ENCODE measurements at places on chromosomes 11 and 22.
A peak's percentile ranks its signal among the peaks of the same experiment; 100 is the strongest.

DNA sequence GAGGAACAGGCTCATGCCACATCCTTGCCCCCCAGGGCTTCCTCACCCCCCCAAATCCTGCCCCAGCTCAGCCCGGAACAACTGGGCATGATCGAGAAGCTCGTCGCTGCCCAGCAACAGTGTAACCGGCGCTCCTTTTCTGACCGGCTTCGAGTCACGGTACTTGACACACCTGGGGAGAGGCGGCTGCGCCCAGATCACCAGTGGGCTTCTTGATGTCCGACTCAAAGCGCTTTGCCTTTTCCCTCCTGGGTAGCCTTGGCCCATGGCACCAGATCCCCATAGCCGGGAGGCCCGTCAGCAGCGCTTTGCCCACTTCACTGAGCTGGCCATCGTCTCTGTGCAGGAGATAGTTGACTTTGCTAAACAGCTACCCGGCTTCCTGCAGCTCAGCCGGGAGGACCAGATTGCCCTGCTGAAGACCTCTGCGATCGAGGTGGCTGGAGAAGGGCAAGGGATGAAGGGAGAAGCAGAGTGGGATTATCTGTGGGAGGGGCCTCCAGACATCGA is 3.5 kb downstream of the NR1H3 start:
- no peak for DNase-seq

DNA sequence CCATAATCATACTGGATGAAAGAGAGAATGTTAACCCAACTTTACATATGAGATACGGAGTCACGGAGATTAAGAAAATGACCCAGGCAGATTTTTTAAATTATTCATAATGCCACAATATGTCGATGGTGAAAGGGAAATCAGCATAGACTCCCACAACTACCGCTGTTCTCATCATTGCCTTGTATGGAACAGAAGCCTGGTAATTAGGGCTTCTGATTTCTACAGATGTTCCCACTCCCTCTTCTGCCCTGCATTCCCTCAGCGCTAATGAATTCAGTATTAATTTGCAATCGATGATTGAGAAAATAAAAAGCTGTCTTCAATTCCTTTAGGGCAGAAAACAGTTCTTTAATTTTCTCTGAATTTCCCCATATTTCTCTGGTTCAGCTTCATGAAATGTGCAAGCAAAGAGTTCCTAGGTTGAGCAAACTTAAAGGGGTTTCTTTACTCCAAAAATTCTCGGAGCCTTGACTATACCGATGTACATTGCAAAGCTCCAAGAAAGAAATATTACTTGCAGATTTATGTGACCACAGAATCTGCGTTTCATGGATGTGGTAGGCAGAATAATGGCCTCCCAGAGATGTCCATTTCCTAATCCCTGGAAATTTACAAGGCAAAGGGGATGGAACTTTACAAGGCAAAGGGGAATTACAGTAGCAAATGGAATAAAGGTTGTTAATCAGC is 134.9 kb upstream of the ZC3H12C start:
- DNase-seq: no peak

DNA sequence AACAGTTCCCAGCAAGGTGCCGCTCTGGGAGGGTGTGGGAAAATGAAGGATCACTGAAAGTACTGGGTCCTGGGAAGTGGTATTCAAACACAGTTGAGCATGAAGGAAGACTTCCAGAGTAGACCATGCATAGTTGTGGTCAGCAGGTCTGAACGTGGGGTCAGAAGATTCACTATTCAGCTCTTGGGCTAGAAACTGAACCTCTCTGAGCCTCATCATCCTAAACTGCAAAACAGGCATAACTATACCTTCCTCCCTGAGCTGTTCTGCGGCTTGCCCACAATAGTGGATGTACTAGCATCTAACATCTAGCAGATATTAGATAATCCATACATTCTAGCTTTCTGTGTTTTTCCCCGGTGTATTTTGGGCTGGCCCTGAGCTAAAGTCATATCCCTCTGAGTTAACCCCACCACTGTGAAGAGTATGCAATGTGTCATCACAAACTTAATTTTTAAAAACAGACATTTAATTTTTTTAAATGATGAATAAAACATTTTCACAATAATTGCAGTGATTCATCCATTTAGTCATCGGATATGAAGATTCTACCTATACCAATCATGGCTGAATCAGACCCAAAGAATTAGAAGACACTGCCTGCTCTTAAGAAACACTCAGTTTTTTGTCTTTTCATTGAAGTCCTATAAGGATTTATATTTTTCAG is 179.1 kb downstream of the BLID start:
- no peak for DNase-seq

DNA sequence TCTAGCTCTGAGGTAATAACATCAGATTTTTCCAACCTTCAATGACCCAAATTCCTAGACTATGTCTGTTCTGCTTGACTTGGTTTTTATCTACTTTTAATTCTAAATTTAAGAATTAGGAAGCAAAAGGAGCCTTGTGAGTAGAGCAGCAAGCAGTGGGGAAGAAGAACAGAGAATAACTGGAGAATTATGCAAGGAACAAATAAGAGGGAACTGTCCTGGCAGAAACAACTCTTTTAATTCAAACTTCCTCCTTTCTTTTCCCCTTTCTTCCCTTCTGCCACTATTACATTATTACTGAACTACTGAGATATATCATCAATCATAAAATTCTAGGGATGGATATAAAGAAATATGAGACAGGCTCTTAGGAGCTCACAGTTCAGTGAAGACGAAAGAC is 276.1 kb downstream of the SBF2 start:
- no peak for DNase-seq

GRCh38 chr22:37121887-37122591 is 12.5 kb upstream of the TMPRSS6 start:
- DNase-seq: peak; percentile 95

GRCh38 chr11:66420671-66421476 is at the start of gene NPAS4:
Gene NPAS4 (plus strand): TSS chr11:66421035. CDS start chr11:66421180, 145 bp downstream.
- DNase-seq: no peak

- DNase-seq: peak; percentile 59
Measured at GRCh38 chr22:46150655-46151477, 540 bp downstream of the PPARA start.

- no peak for DNase-seq
Measured at GRCh38 chr11:33461369-33462125, 204.4 kb downstream of the HIPK3 start.

DNA sequence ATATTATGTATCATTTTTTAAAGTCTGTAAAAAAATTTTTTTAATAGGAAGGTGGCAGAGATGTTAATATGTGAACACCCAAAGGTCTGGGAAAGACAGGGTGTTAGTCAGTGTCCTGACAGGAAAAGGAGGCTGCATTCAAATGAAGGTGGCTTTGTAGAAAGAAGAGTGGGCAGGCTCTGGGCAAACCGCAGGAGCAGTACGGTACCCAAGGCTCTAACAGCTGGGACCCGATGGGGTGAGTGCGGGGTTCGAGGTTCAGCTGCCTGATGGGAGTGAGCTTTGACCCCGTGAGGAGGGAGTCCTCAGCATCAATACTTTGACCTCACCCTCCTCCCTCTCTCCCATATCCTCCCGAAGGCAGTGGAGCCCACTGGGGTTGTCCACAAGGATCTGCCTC is 142.5 kb downstream of the C11orf91 start:
- DNase-seq: no peak

- no peak for DNase-seq
Measured at GRCh38 chr22:42417645-42418305, 14.4 kb downstream of the NFAM1 start.

All from common myeloid progenitor, CD34-positive (primary cell).